ENCODE measurements at places on chromosomes 12 and 14.

- no peak for DNase-seq
These were observed 250.0 kb downstream of the MED13L start for GRCh38 chr12:116027551-116027821.

GRCh38 chr14:74549588-74549987, 56.0 kb downstream of the ISCA2 start:
- DNase-seq: no peak

DNA sequence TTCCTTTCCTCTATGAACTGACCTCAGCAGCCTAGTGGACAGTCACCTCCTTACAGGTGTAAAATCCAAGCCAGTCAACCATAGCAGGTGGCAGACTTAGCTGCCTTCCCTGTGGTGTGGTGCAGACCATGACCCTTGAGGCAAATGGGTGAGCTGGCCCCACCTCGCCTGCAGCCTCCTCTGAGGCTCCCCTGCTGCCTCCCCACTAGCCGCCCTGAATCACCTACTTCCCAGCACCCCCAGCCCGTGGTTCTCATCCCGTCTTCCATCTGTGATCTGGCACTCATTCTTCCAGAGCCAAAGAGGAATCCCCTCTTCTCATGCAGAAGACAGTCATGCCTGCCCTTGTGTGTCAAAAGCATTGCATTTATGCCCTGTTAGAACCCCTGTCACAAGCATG, 34.4 kb upstream of the TSPAN9 start:
- DNase-seq: no peak

DNA sequence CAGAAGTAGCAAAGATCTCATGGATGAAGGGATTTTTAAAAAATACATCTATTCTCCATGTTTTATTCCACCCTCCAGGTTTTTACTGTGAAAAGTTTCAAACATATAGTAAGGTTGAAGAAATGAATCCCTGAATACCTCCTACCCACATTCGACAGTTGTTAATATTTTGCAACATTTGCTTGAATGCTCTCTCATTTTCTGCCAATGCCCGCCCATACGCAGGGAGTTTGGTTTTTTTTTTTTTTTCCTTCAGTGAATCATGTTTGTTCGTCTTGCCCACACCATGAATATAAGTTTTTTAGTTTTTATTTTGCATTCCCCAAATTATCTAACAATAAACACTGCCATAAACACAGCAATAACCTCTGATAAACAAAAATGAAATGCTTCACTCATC, 82.9 kb downstream of the MAP1LC3B2 start:
- no peak for DNase-seq

DNA sequence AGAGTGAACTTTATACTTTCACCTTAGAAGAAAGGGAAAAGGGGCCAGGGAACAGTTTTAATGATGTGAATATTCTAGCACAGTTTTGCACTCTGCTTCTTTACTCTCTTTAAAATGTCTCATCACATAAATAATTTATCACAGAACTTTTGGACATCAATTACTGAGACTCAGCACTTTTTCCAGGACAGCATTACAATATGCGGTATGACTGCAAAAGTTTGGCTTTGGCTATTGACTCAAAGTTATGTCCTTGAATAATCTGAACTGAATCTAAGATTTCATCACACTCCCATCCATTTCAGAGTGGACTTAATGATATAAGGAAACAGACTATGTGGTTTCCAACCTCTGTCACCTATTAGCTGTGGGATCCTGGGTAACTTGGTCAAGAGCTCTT, 11.7 kb downstream of the CCER1 start:
- DNase-seq: no peak

DNA sequence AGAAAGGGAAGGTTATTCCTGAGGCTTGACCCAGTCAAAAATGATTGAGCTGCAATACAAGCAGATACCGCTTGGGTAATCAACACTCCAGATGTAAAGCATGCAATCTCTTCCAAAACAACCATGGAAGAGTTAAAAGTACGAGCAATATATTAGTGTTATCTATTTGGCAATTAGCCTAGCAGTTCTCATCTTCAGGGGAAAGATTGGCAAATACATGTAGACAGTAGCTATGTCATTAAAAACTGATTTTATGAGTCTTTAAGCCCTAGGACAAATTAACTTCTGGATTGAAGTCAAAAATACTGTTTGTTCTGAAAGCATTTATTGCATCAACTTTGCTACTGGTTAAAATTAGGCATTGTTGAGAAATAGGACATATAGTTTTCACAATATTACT, 9.3 kb upstream of the GYS2 start:
- no peak for DNase-seq

- DNase-seq: no peak
These were observed 164.3 kb downstream of the SLC5A8 start for GRCh38 chr12:101045486-101046464.

- no peak for DNase-seq
These were observed 298.9 kb downstream of the ATXN7L3B start for GRCh38 chr12:74836567-74836966.

- DNase-seq: peak; percentile 22
These were observed 90.9 kb upstream of the CCDC196 start for GRCh38 chr14:66395300-66395699.
